Omental fat pad (tissue), 4 donors: ENCODE measurements at places on chromosomes 5 and 9. TPM values are rescaled to one million over a fixed set of nuclear protein-coding genes. Genes with fewer than 3 reads are reported as not detected.

DNA sequence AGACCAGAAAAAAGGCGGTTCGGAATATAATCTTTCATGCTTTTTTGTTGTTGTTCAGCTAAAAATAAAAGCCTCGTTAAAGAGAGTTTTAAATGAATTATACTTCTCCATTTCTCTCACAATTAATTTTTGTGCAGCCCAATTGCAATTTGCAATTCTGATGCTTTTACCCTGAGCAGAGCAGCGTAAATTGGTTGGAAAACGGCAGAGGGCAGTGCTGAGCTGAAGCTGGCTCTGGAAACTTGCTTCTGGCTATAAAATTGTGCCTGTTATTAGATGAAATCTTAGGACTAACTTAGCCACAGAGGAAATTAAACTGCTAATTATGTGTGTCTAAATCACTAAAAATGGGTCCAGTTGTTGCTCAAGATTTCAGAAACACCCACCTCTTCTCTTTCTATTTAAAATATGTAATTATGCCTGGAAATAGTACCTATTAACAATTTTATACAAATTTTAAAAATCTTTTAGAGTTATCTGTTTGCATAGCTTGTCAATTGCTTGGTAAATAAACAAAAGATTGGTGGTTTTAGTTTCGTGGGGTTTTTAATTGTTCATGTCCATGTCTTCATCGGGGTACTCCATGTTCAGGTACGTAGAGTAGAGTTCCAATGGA is 441.8 kb upstream of the TLE4 start:
- no peak for DNase-seq

GRCh38 chr9:94824913-94825610 is 98.6 kb downstream of the AOPEP start:
- no peak for DNase-seq

DNA sequence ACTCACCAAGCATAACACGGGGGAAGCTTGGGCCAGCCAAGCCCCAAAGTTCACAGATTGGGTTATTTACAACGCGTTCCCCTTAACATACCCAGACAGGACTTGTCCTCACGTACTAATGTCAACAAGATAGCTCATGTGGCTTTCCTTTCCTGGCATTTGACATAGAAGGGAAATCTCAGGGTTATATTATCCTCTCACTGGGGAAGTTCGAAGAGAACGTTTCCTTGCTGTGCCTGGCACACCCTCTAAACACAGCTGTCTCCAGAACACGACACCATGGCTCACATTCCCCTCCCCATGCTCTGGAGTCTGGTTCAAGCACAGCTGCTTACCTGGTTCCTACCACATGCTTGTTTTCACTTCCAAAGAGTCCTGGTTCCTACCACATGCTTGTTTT is 46.8 kb upstream of the OTULINL start:
- DNase-seq: no peak

GRCh38 chr5:178851951-178852350 is 7.8 kb upstream of the ZNF354B start:
- DNase-seq: no peak

Gene UGCG
- total RNA-seq: 203 TPM

DNA sequence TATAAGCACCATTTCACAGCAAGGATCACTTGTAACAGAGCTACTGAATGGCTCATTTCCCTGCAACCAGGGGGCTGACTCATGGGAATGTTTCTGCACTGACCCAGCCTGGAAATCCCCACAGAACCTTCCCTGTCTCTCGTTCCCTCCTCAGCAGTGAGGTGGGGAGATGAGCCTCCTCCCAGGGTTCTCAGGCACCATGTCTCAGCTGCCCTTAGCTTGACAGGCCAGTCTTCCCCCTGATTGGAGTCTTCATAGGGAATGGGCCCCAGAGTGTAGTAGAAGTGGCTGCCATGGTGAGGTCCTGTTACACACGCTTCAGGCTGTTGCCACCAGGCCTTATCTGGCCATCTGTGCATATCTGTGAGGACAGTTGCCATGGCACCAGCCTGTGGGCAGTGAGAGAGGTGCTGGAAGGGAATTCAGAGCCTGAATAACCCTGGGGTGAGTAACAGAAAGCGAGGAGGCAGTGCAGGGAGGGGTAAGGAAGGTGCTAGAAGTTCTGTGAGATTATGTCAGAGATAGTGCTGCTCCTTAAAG is 324.4 kb downstream of the ENC1 start:
- DNase-seq: no peak

Gene ANKRD31
- 0.38 TPM for total RNA-seq

Gene PNPLA7
- 23.1 TPM for total RNA-seq

Gene IL3
- total RNA-seq: not detected

DNA sequence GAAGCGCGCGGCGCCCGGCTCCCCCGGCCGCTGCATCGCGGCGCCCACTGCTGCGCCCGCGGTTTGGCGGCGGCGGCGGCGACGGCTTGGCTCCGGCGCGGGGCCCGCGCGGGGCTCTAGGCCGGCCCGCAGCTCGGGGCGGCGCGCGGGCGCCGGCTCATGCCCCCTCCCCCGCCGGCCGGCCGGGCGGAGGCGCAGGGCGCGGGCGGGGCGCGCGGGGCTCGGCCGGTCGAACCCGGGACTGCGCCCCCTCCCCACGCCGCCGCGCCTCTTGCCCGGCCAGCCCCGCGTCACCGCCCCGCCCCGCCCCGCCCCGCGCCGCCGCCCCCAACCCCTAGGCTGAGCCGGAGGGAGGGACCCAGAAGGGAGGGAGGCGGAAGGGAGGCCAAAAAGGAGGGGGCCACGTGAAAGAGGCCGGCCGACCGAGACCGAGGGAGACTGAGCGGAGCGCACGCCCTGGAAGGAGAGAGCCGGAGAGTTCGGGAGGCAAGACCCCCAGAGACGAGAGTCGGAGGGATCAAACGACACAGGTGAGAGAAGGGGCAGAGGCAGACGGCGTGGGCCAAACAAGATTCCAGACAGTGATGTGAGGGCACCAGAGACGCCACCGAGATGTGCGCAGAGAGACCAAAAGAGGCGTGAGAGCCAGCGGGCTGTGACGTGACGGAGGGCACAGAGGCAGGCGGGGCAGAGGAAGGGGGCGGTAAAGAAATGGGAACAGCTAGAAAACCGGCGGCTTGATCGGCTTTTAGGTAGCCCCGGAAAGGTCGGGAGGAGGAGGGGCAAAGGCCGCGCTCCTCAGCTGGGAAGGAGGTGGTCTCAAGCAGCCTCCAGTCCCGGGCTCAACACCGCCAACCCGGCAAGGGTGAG is at the start of gene BARX1:
Gene BARX1 (minus strand): TSS at position 245 of the 870 bp plus-strand sequence. CDS start 209 bp downstream, at position 36.
- no peak for DNase-seq

Gene PIGO
- 11.4 TPM for total RNA-seq

Gene PPP2R2B
- 1.9 TPM for total RNA-seq

DNA sequence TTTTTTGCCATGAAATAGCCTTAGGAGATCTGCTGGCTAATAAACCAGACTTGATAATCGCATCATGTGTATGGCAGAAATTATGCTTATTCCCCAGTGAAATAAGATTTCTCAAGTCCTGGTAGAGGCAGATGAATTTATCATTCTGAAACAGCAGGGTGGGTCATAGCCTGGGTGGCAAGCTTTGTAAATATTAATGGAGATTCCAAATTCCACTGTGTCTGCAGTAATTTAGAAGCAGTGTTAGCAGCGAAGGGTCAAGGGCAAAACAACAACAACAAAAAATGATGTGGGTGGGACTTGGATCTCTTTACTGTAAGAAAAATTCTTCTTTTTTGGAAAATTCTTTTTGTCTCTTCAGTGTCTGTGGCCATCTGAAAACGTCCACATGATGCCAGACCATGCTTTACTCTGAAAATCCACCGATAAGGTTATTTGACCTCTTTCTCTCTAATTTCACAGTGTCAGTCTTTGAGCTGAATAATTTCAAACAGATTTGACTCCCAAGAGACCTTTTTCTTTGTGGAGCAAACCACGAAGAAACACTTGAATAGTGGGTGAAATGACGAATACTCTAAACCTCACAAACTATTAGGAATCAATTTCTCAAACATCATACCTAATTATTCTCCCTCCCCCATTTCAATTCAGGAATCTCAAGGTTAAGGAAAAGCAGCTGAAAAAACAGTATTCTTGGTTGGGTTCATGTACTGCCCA is 106.0 kb upstream of the RPS23 start:
- DNase-seq: no peak

DNA sequence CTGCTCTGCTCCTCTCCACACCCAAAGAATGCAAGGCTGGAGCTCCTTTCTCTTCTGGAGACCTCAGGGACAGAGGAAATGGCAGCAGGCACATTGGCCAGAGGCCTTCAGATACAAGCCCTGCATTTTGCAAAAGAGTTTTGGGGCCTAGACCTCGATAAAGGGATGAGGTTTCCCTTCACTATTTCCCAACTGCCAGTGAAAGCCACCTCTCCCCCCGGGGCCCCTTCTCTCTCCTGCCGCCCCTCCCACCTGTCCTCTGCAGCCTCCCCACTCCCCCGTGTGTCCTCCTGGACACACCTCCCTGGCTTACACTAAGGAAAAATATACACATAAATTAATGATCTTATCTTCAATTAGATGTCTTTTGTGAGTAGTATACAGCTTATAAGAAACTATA is 21.3 kb upstream of the LMNB1 start:
- DNase-seq: no peak

DNA sequence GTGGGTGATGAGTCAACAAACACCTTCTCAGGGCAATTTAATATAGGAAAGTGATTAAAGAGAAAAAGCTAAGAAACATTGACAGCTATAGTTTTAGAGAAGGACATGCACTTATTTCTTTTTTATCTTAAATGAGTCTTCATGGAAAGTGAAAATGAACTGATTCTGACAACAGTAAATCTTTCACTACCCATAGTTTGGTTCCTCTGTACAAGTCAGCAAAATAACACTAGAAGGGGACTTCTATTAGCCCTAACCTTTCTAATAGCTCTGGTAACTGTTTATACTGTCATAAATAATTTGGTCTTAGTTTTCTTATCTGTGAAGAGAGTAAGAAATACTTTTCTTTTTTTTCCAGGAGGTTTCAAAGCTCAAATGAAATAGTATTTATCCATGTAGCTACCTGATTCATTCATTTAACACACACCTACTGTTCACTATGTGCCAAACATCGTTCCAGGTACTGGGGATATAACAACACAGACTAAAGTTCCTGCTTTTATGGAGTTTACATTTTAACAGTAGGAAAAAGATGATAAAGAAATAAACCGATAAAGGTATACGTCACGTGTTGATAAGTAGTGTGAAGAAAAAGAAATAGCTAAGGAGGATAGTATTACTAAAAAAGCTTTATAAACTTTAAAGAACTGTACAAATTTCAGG is 148.2 kb downstream of the PCSK1 start:
- DNase-seq: no peak

Gene GALT
- 53.3 TPM for total RNA-seq

DNA sequence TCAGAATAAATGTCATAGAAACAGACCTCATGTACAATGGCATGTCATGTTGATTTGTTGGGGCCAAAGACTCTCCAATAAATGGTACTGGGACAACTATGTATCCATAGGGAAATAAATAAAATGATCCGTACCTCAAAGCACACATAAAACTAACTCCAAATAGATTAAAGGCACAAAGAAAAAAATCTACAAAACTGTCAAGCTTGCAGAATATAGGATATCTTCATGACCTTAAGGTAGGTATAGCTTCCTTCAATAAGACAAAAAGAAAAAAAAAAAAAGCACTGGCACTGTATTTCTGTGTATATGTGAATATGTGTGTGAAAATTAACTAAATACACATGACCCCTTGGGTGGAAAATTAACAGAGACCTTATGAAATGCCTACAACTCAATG is 101.9 kb downstream of the DIRAS2 start:
- no peak for DNase-seq

Gene ANKRD18B
- total RNA-seq: not detected

GRCh38 chr9:94865582-94866452 is 139.3 kb downstream of the AOPEP start:
- no peak for DNase-seq

DNA sequence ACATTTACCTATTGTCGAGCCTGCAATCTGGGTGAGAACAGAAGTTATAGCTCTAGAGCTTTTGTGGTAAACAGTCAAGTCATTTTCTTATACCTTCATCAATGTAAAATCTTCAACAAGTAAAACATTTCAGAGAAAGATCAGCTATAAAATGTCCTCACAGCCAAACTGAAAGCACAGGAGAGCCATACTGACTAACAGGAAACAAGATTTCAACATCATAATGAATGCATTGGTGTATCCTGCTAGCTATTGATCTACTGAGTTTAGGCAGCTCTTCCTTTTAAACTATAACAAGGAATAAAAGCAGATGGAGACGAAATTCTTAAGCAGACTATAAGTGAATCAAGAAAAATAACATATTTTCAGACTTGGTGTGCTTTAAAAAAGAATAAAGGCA is 1522.9 kb upstream of the WWC1 start:
- no peak for DNase-seq

GRCh38 chr5:11385901-11386293 is 518.3 kb downstream of the CTNND2 start:
- DNase-seq: no peak

Gene C9orf50
- total RNA-seq: not detected

DNA sequence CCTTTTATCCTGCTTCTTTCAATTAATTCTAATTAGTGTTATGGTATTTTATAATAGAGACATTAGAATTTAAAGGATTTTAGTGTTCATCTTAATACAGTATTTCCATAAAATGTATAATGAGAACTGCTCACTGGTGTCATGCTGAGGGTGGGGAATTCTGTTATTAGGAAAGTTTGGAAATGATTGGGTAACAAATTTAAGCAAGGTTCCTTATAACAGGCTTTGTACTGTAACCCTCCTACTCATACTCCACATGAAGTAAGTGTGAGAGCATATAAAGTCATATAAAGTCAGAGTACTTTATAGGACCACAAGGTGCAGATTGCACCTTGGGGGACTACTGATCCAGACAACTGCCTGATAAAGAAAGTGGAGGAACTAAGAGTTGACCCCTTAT is 42.2 kb downstream of the SV2C start:
- DNase-seq: no peak

Gene MLANA
- not detected for total RNA-seq

- no peak for DNase-seq
These were observed 30.0 kb upstream of the IL6ST start for GRCh38 chr5:56024810-56025150.

DNA sequence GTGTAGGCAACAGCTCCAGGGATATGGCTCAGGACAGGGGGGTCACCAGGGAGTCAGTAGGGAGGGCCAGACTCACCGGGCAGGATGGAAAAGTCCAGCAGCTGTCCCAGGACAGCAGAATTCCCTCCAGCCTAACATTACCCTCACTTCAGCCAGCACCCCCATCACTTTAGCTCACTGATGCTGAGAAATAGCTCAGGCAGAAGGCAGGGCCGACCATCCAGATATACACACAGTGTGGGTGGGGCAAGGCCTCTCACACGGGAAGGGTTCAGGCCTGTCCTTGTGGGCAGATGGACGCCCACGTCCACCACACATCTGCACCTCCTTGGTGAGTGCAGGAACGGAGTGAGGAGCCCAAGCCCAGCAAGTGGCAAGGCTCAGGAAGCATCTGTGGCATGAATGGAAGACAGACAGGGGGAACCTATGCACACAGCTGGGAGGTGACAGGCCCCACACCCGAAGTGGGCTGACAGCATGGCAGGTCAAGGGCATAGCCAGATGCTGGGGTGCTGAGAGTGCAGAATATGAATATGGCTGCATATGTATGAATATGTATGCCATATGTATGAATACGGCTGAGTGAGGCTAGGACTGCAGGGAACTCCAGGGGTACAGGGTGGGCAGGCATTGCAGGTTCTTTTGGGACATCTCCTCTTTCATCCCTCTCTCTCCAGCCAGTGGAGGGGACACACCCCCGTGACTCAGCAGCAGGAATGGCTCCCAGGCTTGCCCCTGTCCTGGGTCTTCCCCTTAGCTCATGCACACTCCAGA is 17.0 kb downstream of the BICD2 start:
- DNase-seq: no peak

Gene PAPPA
- total RNA-seq: 35.3 TPM

- no peak for DNase-seq
These were observed 28.8 kb downstream of the FOXD1 start for GRCh38 chr5:73419465-73420390.
